ENCODE measurements at places on chromosomes 12 and 14.

DNA sequence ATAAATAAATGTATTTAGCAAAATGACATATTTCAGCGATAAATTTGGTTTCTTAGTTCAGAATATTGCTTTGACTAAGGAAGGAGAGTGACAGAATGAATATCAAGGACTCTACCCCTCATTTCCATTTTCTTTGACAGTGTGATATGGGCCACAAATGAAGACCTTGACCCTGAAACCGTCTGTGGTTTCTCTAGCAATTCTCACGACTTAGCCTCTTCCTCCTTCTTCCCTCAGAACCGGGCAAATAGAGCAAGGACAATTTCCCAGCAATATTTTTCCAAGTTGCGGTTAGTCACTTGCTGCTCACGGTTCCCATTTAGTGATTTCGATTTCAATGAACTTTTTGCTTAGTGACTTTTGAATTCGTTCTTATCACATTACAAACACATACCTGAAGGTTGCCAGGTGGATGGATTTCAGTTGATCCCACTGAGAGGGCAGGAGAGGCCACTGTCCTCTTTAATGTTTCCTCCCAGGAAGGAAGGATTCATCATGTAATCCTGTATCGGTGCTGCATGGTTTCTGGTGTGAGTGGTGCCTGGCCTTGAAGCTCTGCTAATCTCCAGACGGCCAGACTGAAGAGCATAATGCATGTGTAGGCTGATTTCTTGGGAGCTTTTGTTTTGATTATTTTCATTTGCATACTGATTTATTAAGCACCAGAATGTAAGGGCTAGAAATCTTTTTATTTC lies 77.6 kb downstream of the CHST11 start:
- no peak for DNase-seq

GRCh38 chr14:102654298-102654697 lies 61.8 kb downstream of the RCOR1 start:
- no peak for DNase-seq

DNA sequence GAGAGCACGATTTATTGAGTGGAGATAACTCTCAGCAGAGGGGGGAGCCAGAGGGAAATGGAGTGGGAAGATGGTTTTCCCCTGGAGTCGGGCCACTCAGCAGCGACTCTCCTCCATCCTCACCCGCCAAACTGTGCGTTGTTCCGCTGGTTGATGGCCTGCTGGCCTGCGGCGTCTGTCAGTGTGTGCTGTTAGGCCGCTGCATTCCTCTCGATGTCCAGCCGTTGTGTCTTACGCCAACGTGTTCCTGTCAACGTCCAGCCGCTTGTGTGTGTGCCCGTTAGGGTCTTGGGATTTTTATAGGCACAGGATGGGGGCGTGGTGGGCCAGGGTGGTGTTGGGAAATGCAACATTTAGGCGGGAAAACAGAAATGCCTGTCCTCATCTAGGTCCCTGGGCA lies 69.2 kb downstream of the PTPRQ start:
- no peak for DNase-seq

GRCh38 chr12:123058980-123059379 lies 78.5 kb downstream of the ARL6IP4 start:
- no peak for DNase-seq

GRCh38 chr12:61564466-61564865 lies 695.7 kb upstream of the USP15 start:
- no peak for DNase-seq

GRCh38 chr14:37545174-37545573 lies 49.9 kb downstream of the FOXA1 start:
- DNase-seq, result no peak

DNA sequence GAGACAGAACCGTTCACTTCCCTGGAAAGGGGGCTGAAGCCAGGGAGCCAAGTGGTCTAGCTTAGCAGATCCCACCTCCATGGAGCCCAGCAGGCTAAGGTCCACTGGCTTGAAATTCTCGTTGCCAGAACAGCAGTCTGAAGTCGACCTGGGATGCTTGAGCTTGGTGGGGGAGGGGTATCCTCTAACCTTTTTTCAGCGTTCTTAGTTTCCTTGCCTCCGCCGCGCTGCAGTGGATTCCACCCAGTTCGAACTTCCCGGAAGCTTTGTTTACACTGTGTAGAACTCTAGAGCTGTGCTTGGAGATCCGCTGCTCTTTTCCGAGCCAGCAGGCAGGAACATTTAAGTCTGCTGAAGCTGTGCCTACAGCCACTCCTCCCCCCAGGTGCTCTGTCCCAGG lies 45.2 kb upstream of the FKBP4 start:
- DNase-seq, result no peak

DNA sequence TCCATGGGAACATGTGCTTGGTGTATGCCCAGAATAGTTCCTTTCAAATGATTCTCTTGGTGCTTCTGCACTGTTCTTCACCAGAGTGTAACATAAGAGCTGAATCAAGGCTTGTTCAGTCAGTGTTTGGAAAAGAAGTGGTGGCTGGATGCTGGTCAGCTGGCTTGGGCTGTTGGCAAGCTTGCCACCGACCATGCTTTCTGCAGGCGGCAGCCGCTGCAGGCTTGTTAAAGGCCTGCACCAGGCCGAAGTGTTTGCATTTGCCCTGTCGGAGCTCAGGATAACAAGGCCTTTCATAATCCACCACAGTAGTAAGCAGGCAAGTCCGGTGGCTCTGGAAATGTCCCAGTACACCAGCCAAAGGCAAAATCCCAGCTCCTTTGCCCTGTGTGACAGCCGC lies 26.9 kb downstream of the DAAM1 start:
- DNase-seq, result no peak

DNA sequence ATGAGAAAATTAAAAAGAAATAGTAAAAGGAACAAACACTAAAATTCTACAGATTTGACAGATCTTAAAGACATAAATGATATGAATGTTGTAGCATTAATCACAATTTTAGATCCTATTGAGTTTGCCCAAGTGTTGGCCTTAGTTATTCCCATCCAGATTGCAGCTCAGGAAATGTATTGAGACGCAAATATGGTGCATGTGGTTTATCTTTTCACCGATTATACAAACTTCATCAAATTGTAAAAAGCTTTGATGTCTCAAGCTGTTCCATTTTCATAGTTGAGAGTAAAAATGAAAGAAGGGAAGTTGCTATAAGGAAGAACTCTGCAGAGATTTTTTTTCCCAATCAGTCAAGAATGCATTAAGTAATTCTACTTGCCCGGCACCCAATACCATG lies 328.4 kb downstream of the EGLN3 start:
- no peak for DNase-seq

DNA sequence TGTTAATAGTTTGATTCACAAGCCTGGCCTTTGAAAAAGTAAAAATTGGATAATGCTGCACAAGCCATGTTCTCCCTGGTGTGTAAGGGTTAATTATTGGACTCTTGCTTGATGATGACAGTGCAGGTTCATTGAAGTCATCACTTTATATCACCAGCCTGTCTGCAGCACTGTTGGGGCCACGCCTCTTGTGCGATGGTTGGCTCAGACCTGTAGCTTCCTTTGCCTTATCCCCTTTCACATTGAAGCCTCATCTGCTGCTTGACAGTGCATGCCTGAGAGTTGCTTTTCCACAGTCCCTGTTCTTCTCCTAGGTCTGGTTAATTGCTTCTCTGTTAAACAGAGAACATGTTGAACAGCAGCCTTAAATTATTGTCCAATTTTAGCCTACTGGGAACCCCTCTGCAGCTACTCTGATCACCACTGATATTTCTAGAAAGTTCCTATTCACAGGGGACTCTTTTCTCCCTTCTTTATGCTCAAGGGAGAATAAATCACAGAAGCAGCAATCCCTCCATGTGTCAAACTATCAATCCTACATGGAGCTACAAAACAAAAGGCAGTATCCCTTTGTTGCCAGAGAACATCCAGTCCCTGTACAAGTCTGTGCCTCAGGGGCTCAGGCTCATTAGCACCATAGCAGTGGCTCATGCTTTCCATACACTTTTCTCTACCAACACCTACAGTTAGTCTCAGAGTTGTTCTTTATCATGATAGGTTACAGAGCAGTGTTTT lies 322.1 kb downstream of the RGS6 start:
- no peak for DNase-seq

DNA sequence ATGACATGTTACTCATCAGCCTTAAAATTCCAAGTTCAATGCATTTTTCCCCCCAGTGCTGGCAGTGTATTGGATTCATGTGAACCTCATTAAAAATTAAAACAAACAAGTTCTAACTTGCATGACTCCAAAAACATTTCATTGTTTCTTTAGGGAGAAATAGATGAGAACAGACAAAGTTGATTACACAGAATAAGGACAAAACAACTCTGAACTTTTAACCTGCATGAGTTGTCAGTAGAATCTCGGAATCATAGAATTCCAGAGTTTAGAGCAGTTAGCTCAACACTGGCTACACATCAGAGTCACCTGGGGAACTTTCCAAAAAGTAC lies 127.5 kb downstream of the TMX1 start:
- no peak for DNase-seq

DNA sequence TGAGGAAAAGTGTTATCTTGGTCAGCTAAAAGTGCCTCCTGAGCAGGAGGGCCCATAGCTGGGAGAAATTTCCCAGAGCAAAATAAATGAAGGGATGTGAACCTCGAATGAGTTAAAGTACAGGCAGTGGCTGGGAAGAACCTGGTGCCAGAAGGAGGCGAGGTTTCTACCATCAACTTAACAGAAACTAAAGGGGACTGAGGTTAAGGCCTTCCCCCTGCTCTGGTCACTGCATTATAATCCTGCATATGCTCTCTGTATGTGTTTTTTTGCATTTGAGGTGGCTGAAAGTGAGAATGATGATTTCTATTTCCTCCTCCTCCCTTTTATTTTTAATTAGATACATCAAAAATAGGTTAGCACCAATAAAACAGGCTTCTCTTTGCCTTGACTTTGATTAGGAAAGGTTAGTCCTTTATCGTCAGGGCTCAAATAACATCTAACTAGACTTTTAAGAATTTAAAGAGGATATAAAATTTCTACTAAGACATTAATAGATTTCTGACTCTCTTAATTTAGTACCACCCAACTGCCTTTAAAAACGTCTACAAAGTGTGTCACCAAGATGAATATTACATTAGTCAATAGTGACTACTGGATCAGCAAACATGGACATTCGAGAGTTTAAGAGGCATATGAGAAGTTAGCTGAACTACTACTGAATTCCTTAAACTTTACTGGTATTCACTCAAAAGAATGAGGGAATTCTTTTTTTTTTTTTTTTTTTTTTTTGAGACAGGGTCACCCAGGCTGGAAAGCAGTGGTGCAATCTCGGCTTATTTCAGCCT lies 49.2 kb downstream of the GALNT4 start:
- no peak for DNase-seq

DNA sequence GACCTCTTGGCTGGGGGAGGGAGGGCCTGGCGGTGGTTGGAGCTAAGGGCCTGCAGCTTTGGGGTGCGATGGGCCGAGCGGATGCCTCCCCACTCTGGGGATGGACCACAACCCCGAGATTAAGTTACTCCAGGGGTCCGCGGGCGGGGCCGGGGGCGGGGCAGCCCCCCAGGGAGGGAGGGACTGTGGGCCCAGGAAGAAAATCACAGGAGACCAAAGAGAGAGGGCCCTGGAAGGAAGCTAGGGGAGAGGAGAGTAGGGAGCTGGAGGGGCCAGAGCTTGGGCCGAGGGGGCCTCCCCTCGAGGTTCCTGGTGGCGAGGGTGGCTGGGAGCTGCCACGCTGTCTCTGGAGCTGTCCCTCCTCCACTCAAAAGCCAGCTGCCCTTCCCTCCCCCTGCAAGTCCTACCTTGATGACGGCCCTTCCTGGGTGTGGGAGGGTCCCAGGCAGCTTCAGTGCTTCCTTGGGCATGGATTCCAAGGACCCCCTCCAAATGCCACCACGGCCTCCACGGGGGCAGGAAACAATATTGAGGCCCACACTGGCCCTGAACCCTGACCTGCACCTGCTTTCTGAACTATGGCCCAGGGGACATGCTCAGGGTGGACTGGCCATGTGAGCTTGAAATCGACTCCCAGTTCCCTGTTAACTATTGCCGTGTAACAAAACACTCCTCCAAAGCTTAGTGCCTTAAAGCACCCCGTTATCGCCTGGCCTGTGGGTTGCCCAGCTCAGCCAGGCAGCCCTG lies 610 bp upstream of the NUDT14 start:
- DNase-seq, result no peak

DNA sequence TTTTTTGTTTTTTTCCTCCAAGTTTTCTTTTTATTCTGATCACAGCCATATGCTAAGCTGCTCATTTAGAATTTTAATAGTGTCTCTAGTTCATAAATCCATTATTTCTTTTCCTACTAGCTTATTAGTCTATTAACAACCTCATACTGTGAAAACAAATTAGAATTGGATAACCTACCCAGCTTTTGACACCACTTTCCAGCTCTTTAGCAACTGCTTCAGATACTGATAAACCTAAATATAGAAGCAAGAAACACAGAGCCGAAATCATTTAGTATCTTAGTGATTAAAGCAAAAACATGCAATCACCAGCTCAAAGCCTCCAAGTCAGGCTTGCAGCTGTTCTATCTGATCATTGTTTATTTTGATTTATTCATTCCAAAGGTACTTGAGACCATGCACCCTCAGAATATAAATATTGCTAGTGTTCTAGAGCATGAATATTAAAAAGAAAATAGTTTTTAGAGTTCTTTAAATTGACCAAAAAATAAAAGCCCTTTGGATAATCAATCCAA lies 121.5 kb downstream of the STXBP6 start:
- DNase-seq, result no peak

GRCh38 chr12:72282721-72283120 lies 10.6 kb downstream of the TRHDE start:
- DNase-seq, result no peak

GRCh38 chr14:29895591-29896083 lies 32.0 kb downstream of the PRKD1 start:
- no peak for DNase-seq

GRCh38 chr14:100723135-100723829 lies 3.4 kb upstream of the DLK1 start:
- no peak for DNase-seq

DNA sequence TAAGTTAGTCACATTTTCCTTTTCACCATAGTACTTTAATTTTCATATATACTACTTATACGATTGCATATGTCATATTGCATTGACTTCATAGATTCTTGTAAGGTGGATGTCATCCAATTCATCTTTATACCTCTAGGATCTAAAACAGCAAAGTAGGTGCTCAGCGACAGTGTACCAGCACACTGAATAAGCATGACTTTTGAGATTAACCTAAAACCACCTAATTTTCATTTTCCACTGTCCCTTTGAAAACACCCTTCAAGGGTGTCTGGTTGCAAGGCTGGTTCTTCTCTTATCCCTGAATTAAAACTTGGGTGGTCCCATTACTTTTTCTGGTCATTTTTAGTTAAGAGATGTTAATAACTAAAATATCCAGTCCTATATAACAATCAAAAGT lies 4.4 kb downstream of the GPR19 start:
- DNase-seq, result no peak

Data from CD4-positive, alpha-beta T cell treated with Interleukin-4 for 4 hours (primary cell).